ENCODE measurements at places on chromosomes 1 and 21.

- DNase-seq = no peak
Observed at GRCh38 chr1:35220976-35221375, 28.0 kb upstream of the SFPQ start.

DNA sequence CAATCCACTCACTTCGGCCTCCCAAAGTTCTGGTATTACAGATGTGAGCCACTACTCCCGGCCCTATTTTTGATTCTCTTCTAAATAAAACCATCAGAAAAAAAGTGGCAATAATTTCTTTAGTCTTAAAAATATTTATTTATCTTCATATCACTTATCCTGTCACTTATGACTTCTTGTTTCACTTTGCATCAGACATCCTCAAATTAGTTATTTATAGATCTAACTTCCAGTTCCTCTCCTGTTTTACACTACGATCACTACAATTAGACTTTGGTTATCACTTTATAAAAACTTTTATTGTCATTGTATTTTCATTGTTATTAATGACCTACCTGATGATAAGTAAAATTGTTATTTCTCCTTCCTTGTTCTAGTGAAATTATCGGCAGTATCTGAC, 783.4 kb upstream of the BRINP3 start:
- no peak for DNase-seq

DNA sequence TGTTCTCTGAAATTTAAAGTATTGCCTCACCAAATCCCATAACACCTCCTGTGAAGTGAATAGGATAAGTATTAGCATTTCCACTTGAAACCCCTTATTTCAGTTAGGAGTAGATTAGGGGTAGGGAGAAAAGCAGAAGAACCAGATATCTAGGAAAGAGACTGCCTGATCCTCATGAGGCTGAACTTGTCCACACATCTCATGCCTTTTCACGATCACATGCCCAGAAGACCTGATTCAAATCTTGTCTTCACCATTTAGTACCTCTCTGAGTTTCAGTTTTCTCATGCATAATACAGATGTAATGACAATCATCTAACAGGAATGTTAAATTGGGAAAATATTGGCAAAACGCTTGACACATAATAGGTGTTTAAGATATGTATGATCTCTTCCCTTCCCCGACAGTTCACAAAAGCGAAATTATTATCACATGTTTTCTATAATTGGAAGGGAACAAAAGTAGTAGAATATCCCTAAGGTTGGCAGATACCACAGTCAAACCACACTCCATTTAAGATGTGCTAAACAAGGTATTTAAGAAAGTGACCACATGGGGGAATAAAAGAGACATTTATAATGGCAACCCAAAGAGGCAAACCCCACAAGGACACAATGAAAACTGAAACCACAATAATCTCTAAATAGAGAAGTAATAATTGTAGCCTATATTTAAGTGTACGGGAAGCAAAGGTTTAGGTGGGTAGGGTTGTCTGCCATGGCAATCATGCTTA, 25.2 kb downstream of the GFI1 start:
- no peak for DNase-seq

- no peak for DNase-seq
Observed at GRCh38 chr21:28982637-28983036, 10.0 kb downstream of the LTN1 start.

DNA sequence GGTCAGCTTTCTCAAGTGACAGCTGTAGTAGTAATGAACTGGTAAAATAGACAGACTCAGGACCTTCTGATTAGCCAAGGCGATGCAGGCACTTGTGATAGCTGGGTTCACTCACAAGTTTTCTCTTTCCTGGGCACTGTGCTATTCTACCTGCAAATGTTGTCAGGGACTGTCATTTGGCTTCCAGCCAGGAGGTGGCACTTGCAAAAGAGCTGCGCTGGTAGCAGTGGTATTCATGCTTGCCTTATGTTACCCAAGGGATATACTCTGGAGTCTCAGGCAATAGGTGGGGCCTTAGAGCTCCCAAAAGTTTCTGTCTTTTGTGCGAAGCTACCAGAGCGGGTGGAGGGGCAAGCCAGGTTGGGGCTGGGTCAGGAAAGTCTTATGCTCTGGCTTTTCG, 23.5 kb downstream of the IFI44 start:
- DNase-seq = no peak

DNA sequence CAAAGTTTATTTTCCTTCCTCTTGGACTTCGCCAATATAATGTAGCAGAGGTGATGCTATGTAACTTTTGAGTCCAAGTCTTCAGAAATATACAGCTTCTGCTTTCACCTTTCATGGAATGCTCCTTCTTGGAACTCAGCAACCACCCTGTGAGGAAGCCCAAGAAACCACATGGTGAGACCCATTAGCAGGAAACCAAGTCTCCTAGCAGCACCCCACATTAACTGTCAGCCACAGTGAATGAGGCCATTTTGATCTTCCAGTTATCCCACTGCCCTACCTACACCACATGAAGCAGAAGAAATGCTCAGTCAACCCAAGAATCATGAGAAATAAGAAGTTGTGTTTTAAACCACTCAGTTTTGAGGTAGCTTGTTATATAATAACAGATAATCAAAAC, 58.2 kb downstream of the PAPPA2 start:
- no peak for DNase-seq

GRCh38 chr1:53134042-53134485, 8.4 kb downstream of the SLC1A7 start:
- DNase-seq = no peak

- DNase-seq = no peak
Observed at GRCh38 chr1:229410692-229411433, 23.0 kb downstream of the ACTA1 start.

DNA sequence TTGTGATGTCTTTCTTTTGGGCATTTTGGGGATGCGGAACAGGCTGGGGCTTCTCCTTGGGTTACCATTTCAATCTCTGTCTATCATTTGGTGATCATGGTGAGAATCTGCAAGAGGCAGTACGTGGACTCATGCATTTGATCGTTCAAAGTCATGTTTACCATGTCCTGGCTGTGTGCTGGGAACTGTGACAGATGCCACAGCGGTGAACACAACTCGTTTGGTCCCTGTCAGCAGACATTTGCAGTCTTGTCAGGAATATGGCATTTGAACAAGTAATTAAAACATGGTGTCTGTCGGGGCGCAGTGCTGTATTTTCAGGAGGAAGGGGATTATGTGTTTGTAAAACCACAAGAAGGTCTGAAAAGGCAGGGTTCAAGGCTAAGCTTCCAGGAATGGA, 103.3 kb upstream of the IGSF21 start:
- no peak for DNase-seq

- no peak for DNase-seq
Observed at GRCh38 chr1:26293911-26294463, 12.4 kb downstream of the UBXN11 start.

DNA sequence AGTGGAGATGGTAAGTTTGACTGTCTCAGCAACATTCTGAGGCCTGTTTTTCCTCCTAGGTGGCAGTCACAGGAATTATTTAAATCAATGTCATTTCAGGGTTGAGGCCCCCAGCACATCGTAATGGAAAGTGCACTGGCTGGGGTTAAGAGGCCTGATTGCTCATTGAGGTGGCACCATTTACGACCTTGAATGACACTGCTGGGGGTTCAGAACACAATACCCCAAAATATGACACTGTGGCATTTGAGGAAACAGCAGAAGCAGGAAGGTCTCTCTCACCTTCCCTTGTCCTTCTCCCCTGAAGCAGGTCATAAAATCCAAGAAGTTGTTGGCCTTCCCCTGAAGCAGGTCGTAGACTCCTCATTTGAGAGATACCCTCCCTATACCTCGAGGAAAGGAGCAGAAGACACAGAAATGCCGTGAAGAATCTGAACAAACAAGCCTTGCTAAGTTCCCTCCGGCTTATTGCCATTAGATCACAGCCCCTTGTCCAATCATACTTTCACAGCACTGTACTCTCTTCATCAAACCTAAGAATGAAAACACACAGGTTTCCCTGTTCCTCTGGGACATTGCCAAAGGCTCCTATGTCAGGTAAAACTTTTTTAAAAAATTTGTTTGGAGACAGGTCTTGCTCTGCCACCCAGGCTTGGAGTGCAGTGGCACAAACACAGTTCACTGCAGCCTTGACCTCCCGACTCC, 71.3 kb downstream of the S1PR1 start:
- no peak for DNase-seq

DNA sequence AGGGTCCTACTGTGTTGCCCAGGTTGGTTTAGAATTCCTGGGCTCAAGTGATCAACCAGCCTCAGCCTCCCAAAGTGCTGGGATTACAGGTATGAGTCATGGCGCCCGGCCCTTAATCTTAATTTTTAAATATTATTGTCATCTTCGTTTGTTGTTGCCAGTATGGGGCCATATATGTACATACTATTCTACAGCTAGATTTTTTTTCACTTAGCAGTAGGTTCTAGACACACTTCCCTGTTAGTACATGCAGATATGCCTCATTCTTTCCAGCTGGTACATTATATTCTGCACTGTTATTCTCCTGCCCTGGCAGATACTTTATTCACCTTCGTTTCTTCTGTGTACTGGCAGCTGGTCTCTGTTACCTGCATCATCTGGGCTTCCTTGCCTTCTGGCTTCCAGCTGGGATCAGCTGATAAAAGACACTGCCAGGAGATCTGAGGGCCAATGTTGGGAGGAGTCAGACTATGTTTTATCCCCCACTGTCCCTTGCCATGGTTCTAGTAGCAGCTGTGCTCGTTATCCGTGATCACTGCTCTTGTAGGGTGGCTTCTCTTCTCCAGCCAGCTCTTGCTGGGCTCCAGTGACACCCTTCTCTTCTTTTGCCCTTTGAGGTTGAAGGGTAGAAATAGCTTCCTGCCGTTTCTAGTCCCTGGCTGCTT, 24.7 kb downstream of the ST3GAL3 start:
- no peak for DNase-seq

GRCh38 chr1:206060844-206061243, 7.9 kb downstream of the RHEX start:
- no peak for DNase-seq

- no peak for DNase-seq
Observed at GRCh38 chr1:53787655-53788054, 48.7 kb upstream of the GLIS1 start.

- DNase-seq = no peak
Observed at GRCh38 chr1:198660341-198661261, 21.8 kb downstream of the PTPRC start.

DNA sequence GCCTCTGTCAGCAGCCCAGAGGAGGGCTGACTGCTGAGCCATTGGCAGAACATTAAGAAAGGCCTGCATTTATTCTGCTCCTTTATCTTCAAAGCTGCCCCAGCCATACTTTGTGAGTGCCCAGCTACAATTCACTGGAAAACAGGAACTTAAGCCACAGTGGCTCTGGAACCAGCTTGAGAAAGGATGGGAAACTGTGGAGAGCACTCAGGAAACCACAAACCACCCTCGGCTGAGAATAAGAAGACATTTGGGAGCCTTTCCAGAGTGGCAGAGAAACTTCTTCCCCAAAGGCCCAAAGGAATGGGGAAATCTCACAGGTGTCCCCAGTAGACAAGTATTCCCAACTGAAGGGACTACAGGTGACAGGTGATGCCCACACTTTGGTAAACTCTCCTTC, 1.8 kb downstream of the LAMB3 start:
- no peak for DNase-seq

- DNase-seq = no peak
Observed at GRCh38 chr21:44681152-44681551, 811 bp downstream of the KRTAP12-1 start.

DNA sequence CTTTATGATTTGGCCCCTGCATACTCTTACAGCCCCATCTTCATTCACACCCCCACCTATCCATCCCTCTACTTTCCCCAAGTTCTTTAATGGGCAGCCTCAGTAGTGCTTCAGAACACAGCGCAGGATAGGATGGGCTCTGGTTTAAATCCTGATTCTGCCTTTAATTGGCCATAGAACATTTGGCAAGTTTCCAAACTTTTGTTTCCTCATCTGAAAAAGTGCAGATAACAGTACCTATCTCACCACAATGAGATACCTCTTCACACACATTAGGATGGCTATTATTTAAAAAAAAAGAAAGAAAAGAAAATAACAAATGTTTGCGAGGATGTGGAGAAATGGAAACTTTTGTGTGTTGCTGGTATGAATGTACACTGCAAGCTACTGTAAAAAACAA, 142.5 kb upstream of the VANGL1 start:
- no peak for DNase-seq

DNA sequence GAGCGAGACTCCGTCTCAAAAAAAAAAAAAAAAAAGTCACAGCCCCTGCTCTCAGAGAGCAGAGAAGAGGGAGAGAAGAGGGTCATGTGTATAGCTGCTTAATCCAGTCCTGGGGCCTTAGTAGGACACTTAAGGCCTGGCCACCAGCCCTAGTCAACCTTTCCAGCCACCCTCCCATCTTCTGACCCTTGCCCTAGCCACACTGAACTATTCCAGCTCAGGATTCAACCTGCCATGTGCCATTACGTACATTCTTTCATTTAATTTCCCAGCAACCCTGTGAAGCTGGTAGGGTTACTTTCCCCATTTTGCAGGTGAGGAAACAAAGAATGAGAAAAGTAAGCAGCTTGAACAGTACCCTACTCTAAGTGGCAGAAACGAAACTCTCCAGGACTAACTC, 9.0 kb downstream of the FOXO6 start:
- DNase-seq = no peak

DNA sequence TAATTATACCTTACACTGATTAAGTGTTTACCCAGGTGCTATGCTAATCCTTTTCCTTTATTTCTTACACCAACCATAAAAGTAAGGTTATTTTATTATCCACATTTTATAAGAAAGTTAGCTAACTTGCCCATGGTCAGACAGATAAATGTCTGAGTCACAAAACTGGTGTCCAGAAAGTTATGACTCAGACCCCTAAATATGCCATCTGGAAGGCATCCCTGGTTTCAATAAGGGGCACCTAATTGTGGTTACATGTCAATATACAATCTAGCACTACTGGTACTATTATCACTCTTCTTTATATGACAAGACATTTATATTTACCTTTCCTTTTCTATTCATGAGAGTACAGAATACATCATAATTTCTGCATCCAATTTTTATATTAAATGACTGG, 496.5 kb upstream of the ADGRL2 start:
- DNase-seq = no peak

GRCh38 chr1:162010175-162010506, 13.5 kb downstream of the OLFML2B start:
- no peak for DNase-seq

DNA sequence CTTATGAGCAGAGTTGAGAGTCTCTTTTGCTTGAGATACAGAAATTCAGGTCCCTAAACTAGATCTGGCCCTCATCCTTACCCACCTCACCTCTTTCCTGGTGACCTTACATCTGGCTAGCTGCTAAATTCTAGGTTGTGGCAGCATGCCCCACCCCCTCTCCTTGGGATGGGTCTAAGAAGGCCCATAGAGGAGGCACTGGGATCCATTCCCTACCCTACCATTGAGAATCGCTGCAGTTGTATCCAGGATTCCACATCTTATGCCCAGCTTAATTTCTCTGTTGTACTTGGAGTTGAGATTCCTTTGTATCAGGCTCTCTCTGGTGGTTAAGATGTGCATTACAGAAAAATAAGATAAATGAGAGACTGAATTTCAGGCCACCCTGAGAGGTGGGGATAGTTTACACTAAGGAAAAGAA, 9.5 kb upstream of the TMEM39B start:
- no peak for DNase-seq

DNA sequence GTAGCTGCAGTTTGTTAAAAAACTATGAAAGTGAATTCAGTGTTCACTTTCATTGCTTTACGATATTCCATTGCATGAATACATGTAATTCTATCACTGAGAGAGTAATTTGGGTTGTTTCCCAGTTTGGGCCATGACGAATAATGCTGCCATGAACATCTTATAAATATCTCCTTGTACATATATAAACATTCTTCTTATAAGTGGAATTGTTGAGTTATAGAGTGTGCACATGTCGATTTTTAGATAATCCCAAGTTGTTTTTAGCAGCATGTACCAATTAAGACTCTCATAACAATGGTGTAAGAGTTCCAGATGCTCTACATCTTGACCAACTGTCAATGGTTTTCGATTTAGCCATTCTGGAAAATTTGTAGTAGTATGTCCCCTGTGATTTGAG, 40.9 kb downstream of the ALG6 start:
- no peak for DNase-seq

Data from activated effector memory CD4-positive, alpha-beta T cell treated with Interleukin-2 at 50 U/mL for 16 hours (primary cell).